Dermis blood vessel endothelial cell (primary cell): ENCODE measurements at places on chromosomes 6 and 20. TPM values are rescaled to one million over a fixed set of nuclear protein-coding genes. Genes with fewer than 3 reads are reported as not detected.

PRND gene
- 0.74 and 2.2 TPM in 2 replicates for total RNA-seq

MUCL3 gene
- not detected in 2 replicates for total RNA-seq

PGC gene
- not detected in 2 replicates for total RNA-seq

HAO1 gene
- not detected in 2 replicates for total RNA-seq

TUBB1 gene
- total RNA-seq: not detected in 2 replicates

MCHR2 gene
- total RNA-seq: not detected in 2 replicates

DNA sequence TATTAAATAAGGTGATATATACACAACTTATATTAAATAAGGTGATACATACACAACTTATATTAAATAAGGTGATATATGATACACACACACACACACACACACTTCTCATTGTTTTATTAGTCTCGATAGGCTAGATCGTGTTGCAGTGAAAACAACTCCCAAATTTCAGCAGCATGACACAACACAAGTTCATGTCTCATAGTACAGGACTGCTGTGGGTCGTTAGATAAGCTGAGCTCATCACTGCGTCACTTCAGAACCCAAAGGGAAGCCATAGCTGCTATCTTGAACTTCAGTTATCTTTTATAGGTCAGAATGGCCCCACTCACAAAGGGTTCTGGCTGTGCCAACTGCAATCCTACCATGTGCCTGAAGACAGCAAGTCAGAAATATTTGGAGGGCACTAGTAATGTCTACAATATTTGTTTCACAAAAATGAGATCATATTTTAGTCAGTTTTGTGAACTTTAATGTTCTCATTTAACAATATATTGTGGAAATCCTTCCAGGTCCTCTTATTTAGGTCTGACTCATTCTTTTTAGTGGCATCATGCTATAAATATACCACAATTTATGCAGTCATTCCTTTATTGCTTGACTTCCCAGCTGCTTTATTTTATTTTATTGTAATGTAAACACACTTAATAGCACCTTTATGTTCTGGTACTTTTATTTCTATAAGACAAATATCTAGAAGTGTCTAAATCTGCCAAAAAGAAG is 290.2 kb downstream of the PHACTR1 start:
- DNase-seq: peak; percentile 6

GRCh38 chr6:128242765-128243403 is 277.5 kb downstream of the PTPRK start:
- DNase-seq: no peak

- DNase-seq: no peak
These were observed 265.9 kb downstream of the DLL1 start for GRCh38 chr6:170024940-170025339.

- no peak for DNase-seq
These were observed 19.1 kb downstream of the SLC24A3 start for GRCh38 chr20:19231359-19232035.

DNA sequence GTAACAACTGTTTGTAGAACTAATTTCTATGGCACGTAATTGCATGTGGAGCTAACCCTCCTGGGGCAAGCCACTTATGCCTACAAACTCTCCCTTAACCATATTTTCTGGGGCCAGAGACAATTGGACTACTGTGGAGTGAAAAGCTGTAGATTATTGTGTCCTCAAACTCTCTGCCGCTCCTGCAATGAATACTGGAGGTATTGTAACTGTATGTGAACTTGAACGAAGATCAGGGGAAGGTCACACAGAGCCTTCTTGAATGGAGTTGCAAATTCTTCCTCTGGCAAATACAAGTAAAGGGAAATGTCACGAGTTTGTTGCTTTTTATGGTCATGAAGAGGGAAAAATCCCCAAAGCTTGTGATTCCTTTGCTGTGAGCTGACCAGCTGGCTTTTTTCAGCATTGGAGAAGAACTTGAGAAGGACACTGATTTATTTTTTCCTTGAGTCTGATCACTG is 18.2 kb downstream of the AKAP12 start:
- DNase-seq: no peak

DNA sequence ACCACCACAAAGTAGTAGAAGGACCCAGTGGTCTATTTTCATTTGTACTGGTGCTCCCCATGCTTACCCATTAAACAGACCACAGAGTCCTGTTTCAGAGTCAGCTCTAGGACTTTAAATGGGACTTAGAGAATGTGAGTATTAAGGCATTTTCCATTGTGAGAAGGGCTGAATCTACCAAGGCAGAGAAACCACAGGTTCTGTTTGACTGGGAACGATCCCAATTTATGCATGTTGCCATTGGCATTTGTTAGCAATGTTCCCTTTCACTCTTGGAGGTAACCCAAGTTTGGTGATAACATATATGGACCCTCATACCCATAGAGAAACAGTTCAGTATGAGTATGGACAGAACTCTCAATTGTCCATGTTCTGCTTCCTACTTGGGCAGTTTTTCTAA is 672.8 kb downstream of the KIF16B start:
- DNase-seq: no peak

GRCh38 chr20:61236713-61237112 is 15.3 kb upstream of the CDH4 start:
- no peak for DNase-seq

GRCh38 chr6:73644941-73645591 is 8.7 kb downstream of the SLC17A5 start:
- peak; percentile 1 for DNase-seq

DNA sequence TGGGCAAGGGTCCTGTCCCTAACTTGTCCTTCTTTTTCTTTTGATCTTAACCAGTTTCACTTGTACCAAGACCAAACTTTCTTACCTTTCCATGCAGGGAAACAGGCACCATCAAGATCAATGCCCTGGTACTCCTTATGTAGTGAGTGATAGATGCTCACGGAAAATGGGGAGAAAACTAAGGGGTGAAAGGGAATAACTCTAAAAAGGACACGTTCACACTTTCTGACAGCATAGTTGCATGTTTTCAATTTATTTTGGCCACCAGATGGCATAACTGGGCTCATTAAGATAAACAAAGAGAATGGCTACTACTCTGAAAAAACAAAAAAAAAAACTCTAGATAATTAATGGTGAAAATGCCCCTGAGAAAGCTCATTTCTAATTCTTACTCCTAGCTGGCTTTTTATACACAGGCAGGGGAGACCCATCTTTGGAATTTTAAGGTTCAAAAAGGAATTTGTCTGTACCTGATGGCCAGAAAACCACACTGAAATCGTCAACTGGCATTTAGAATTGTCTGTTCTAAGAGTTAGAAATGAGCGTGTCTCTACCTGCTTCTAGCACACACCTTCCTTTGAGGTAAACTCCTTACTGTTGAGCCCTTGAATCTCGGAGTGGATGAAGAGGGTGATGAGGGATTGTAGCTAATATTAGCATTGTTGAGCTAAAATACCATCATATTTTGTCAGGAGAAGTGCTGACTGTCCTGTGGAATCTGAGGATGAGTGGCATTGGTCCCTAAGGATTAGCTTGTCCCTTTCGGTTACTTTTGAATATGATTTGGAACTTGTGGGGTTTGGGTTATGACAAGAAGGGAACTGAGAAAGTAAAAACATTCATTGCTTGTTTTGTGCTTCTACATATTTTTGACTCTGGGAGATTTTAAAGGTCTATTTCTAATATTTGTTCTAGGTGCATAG is 62.2 kb upstream of the DDR1 start:
- peak; percentile 73 for DNase-seq

GRCh38 chr6:43742931-43743632 is 26.9 kb upstream of the VEGFA start:
- no peak for DNase-seq

GRCh38 chr6:5540370-5540769 is 279.1 kb downstream of the FARS2 start:
- no peak for DNase-seq

GRCh38 chr6:78598966-78599365 is 268.4 kb upstream of the IRAK1BP1 start:
- DNase-seq: peak; percentile 100

DNA sequence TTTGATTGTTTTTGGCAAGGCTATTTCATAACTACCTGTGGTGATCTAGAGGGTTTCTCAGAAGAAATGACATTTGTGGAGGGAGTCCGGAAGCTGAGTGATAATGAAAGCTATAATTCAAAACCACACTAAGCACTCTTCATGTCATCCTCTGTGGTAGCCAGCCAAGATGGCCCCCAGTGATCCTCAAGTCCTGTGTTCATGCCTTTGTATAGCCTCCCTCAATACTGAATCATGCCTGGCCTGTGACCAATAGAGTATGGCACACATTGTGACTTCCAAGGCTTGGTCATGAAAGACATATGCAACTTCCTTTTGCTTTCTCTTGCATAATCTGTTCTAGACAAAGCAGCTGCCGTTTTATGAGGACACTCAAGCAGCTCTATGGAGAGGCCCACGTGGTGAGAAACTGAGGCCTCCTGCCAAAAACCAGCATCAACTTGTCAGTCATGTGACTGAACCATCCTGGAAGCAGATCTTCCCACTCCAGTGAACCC is 12.8 kb upstream of the DNAAF9 start:
- DNase-seq: no peak
